ENCODE measurements at places on chromosomes 5 and 9. TPM values are rescaled to one million over a fixed set of nuclear protein-coding genes. Genes with fewer than 3 reads are reported as not detected.

GRCh38 chr5:76689321-76690036, 26.4 kb upstream of the F2R start:
- DNase-seq, result no peak

DNA sequence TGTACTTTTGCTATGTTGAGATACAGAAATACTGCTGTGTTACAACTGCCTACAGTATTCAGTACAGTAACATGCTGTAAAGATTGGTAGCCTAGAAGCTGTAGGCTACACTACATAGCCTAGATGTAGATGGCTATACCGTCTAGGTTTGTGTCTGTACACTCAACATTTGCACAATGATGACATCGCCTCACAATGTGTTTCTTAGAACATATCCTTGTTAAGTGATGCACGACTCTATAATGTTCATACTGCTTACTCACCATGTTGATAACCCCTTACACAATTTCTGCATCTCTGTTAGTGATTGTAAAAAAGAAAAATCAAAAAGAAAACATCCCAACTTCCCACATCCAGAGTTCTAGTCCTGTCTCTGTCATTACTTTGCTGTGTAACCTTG, 450.0 kb downstream of the CCDC171 start:
- no peak for DNase-seq

GRCh38 chr5:160458806-160459800, 37.4 kb downstream of the PTTG1 start:
- no peak for DNase-seq

DNA sequence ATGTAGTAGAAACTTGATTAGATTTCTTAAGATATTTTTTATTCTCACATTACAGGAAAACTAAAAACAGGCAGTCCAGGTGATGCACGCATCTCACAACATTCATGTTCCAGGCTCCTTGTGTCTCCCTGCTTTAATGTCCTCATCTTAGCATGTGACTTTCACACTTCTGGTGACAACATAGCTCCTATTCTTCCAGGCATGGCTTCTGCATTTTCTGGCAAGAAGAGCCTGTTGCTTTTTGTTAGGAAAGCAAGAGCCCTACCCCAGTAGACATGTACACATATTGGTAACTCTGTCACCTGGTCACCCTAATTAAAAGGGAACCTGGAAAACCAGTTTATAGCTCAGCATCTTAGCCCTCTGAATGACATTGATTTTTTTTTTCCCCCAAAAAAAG, 92.5 kb downstream of the PPIC start:
- DNase-seq, result no peak

GRCh38 chr5:31217446-31217845, 24.0 kb downstream of the CDH6 start:
- no peak for DNase-seq

DNA sequence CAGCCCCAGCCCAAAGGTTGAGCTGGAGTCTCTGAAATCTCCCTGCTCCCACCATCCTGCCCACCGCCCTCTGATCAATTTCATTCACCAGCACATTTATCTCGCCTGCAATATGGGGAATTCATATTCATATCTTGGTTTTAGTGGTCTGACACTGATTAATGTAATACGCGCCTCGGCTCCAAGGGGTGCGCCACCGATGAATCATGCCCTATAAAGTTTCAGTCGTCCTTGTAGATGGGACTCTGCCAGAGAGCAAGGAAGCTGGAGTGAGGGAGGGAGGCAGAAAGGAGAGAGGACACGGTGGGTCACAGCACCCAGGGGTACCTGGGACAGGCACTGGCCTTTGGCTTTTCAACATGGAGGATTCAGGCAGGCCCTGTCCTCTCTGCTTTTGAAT, 8.9 kb downstream of the IRX1 start:
- DNase-seq, result no peak

Gene MEIKIN
- not detected for total RNA-seq

- DNase-seq, result peak; percentile 75
These were observed 195.8 kb downstream of the EFNA5 start for GRCh38 chr5:107474716-107475489.

Gene RELL2
- total RNA-seq, result 9.8 TPM

GRCh38 chr9:134738869-134739659, 97.5 kb downstream of the COL5A1 start:
- DNase-seq, result peak; percentile 37

GRCh38 chr5:158492136-158492535, 607.6 kb downstream of the EBF1 start:
- no peak for DNase-seq

DNA sequence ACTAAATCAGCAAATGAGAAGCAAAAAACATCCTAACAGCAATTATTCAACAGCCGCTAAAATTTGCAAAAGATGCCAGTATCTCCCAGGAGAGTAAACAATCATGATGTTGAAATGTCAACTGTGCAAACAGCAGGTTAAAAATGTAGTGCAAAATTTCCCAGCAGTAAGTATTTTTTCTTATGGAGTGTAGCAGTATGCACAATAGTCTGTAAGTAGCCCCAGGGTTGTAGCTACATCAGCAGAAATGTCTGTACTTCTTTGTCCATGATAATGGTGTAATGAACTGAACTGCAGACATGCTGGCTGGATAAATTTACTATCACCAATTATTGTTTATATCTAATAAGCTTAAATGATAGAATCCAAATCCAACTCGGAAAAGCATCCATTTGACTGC, 31.4 kb downstream of the GRIN3A start:
- no peak for DNase-seq

DNA sequence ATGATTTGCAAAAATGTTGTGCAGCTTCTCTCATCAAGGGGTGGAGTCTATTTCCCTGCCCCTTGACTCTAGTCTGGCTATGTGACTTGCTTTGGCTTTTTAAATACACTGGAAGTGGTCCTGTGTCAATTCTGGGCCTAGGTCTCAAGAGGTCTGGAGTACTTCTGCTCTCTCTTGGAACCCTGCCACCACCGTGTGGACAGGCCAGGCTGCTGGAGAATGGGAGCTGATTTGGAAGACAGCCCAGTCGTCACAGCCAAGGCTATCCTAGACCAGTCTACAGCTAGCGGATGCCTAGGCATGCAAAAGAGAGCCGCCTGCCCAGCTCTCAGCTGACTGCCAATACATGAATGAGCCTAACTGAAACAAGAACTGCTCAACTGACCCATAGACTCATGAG, 56.7 kb upstream of the CLINT1 start:
- no peak for DNase-seq

GRCh38 chr5:116370149-116370548, 204.5 kb downstream of the SEMA6A start:
- DNase-seq, result no peak

DNA sequence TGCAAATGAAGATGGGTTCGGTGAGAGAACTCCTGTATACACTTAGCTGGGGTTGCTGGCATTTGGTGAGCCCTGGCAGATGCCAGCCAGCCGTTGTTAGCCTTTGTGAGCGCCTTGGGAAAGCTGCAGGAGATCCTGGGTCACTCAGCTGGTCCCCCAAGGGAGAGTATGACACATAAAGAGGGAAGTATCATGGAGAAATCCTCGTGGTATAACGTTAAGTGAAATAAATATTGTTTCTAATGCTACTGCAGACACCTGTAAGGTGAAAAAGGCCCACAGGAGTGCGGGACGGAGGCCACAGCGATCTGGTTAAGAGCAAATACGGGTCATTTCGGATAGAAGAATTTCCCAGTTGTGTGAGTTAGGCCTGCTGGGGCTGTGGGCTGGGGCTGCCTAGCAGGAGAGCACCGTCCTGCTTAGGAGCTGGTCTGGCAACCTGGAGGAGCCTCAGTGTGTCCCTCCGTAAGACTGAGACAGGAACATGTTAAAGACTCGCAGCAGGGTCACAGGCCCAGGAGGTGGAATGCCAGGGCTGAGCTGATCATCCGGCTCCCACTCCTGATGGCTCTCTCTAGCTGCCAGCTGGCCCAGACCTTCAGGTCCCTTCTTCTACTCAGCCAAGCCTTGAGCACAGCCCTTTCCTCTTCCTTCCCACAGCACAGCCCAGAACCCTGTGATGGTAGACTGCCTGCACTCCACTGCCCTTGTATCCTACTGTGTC, 4.9 kb downstream of the NKX2-5 start:
- no peak for DNase-seq

GRCh38 chr5:115818821-115819220, 2.4 kb upstream of the CDO1 start:
- no peak for DNase-seq

- DNase-seq, result no peak
These were observed 9.9 kb downstream of the NR6A1 start for GRCh38 chr9:124761196-124761595.

DNA sequence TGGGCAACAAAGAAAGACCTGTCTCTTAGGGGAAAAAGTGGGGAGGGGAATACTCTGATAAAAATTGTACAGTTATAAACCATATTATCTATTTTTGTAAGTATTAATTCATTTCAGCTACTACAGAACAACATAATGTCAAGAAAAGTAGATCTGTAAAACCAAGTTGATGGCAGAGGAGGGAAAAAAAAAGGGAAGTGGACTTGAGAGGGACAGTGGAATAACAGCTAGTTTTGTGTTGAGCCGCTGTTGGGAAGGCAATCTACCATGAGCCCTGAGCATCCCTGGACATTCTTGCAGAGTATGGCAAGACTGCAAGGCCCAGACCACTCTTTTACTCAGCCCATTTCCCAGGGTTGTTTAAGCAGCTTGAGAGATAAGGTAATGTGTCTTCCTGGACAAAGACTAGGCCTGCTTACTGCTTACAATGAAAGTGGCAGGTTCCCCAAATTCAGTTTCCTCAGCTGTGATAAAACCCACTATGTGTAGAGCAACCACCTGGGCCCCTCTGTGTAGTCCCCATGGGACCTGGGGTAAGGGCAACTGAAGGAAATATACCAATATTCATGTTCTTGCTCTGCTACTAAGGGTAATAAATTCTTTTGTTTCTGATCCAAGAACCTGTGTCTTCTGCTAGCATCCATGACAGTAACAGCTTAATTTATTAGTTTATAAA, 25.0 kb downstream of the CEP120 start:
- no peak for DNase-seq

Measured in CD8-positive, alpha-beta T cell (primary cell).